Fibroblast of skin of left biceps (primary cell): ENCODE measurements at places on chromosomes 12 and 14.

DNA sequence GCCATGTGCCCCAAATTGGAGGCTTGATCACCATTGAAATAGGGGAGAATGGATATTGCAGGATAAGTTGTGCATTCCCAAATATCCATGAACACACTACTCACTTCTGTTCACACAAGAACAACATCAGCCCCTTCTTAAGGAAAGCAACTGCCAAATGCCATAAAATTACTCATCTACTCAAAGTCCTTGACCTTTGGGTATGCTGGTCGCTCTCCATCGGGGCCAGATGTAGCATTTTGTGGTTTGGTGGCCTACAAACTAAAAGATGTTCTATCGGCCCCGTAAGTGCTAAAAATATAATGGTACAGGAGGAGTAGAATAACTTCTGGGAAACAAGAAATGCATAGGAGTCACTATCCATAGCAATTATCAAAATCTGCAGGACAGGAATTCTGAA, 362.6 kb downstream of the AEBP2 start:
- DNase-seq, result no peak

GRCh38 chr14:57834001-57834598, 31.8 kb downstream of the SLC35F4 start:
- no peak for DNase-seq

GRCh38 chr12:49054524-49054923, 6.1 kb downstream of the KMT2D start:
- DNase-seq, result no peak

- no peak for DNase-seq
Measured at GRCh38 chr12:72288436-72288835, 16.3 kb downstream of the TRHDE start.

DNA sequence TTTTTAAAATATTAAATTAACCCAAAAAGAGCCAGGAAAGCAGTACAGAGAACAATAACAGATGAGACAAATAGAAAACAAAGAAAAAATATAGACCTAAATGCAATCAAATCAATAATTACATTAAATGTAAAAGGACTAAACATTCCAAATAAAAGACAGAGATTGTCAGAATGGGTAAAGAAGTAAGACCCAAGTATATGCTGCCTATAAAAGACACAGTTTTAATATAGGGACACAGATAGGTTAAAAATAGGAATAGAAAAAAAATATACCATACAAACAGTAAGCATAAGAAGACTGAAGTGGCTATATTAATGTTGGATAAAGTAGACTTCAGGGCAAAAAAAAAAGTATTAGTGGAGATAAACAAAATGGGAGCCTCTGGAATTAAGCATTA, 163.1 kb upstream of the BCL2L14 start:
- no peak for DNase-seq

DNA sequence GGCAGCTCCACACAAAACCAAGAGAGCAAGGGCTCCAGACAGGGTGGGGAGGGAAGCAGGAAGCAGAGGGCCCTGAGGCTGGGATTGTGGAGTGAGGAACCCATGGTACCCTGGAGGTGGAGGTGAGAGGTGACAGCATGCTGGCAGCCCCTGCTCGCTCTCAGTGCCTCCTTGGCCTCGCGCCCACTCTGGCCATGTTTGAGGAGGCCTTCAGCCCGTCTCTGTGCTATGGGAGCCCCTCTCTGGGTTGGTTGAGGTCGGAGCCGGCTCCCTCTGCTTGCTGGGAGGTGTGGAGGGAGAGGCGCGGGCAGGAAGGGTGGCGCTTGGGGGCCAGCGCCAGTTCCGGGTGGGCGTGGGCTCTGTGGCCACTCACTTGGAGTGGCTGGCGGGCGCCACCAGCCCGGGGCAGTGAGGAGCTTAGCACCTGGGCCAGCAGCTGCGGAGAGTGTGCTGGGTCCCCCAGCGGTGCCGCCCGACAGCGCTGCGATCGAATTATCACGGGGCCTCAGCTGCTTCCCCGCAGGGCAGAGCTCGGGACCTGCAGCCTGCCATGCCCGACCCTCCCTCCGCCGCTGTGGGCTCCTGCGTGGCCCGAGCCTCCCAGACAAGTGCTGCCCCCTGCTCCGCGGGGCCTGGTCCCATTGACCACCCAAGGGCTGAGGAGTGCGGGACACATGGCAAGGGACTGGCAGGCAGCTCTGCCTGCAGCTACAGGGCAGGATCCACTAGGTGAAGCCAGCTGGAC, 196.0 kb downstream of the DACT1 start:
- no peak for DNase-seq

- no peak for DNase-seq
Measured at GRCh38 chr12:124400124-124400523, 105.2 kb downstream of the RFLNA start.

DNA sequence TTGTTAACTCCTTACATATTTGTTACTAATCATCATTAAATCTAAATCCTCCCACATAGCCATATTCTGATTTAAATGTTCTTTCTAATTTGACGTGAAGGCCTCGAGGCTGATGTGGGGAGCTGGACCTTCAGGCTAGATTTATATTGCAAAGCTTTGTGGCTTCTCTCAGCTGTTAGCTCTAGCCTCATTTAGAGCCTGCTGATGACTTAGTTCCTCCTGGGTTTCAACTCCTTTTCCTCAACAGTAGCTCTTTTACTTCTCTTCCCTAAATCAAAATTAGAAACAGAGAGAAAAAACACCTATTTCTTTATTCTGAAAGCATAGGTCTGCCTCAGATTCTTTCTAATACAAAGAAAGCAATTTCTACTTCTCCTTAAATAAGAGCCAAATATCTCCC, 477.5 kb upstream of the CCDC196 start:
- no peak for DNase-seq

DNA sequence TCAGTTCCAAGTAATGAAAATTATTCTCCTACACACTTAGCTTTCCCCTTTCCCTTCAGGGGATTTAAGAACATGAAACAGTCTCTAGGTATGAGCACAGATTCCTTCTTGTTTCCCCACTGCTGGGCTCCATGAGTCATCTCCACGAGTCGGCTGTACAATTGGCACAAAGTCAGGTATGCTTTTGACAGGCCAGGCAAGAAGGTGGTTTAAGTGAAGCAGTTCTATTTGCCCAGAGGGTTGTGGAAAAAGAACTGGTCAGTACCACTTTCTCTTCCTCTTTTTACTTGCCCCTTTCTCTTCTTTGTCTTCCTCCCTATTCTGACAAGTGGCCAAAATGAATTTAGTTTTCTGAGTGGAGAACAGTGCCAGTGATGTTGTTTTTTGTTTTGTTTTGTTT, 16.3 kb downstream of the DYNC1H1 start:
- DNase-seq, result peak; percentile 91

- DNase-seq, result peak; percentile 51
Measured at GRCh38 chr12:6195665-6196535, 4.3 kb upstream of the CD9 start.

- no peak for DNase-seq
Measured at GRCh38 chr14:53247596-53248370, 94.7 kb upstream of the DDHD1 start.

GRCh38 chr12:34395056-34396005, 373.0 kb downstream of the ALG10 start:
- no peak for DNase-seq

DNA sequence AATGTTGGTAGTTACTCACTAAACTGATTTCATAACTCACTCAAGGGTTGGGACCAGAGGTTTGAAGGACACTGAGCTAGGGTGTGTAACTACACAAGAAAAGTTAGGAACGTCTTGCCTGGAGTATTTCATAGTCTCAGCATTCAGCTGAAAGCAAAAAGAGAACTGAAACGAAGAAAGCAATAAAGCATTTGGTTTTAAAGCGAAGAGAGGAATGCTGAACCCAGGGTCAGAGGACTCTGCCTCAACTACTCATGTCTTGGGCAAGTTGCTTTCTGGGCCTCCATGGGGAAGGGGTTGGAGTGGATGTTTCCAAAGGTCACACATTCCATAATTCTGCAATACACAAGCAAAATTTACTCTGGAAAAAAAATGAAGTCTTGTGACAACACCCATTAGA, 1.4 kb downstream of the GNS start:
- no peak for DNase-seq
